ENCODE measurements at places on chromosomes 5 and 9.

DNA sequence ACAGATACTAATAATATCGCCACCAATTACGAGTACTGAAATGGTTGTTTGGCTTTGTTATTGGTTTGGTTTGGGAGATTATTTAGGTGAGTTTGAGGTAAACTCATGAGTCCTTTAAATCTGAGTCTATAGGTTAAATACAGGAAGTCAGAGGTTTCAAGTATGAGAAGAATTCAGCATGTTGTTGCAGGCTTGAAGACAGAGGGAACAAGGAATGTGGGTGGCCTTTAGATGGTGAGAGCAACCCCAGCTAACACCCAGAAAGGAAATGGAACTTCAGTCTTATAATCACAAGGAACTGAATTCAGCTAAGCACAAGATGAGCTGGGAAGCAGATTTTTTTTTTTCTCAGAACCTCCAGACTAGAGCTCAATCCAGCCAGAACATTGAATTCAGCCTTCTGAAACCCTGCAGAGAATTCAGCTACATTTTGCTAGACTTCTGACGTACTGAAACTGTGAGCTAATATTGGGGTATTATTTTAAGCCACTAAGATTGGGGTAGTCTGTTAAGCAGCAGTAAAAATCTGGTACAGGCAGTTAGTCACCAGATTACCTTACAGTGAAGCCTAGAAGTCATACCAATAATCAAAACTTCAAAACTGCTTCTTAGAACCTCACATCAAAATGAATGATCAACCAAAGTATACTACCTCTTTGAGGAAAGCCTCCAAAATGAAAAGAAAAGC lies 216.0 kb upstream of the PUM3 start:
- no peak for DNase-seq

GRCh38 chr5:170388818-170389549 lies at the start of gene KCNMB1:
Gene KCNMB1, minus strand, starts transcription at chr5:170389367. Its CDS starts 3,920 bp downstream, at chr5:170385447.
- no peak for DNase-seq

DNA sequence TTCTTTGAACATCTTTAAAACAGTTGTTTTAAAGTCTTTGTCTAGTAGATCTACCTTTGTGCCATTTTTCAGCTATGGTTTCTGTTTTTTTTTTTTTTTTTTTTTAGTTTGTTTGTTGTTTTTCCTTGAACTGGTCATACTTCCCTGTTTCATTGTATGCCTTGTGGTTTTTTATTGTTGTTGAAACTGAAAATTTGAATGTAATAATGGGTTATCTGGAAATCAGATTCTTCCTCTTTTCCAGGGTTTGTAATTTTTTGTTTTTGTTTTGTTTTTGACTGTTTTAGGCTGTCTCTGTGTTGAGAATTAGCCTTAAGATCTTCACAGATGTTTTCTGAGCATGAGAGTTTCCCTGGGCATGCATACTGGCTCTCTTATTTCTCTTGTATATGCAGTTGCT lies 269.6 kb upstream of the DAP start:
- no peak for DNase-seq

DNA sequence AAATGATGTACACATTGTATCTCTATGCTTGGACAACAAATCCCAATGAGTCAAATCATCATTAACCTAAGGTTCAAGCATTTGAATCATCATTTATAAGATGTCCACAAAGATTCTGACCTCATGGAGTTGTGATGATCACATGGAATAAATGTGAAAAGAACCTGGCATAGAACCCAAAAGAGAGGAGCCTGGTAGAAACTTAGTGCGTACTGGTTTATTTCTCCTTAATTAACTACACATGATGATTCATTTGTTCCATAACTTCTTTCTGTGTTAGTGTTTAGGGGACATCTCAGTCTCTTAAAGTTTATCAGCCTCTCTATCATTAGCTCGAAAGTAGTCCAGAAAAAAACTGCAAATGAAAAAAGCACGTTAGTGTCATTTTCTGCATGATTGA lies 411.6 kb downstream of the BRINP1 start:
- no peak for DNase-seq

DNA sequence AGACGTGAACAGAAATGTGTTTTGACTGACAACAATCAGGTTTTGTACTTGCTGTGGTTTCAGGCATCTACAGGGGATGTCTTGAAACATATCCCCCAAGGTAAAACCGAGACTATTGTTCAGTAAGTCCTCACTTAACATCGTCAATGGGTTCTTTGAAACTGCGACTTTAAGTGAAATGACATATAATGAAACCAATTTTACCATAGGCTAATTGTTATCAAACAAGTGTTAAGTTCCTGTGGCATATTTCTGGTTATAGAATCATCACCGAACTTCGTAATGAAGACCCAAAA lies 16.4 kb upstream of the OMD start:
- no peak for DNase-seq

DNA sequence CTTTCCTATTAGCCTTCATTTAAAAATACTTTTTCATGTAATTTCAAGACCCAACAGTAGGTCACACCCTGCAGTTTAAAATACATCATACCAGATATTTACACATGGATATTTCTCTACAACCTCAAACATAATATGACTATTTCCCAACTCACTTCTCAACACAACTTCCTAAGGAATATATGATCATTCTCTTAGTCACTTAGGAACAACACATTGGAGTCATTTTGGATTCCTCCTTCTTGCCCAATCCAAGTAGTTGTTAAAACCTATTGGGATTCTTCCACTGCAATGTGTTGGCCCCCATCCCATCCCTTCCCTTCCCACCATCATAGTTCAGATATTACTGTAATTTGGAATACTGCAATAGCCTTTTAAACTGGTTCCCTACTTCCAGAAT lies 145.5 kb downstream of the DCP2 start:
- DNase-seq = no peak

GRCh38 chr5:145449794-145450193 lies 385.3 kb downstream of the PRELID2 start:
- DNase-seq = no peak

GRCh38 chr9:85291266-85291665 lies 450.5 kb downstream of the AGTPBP1 start:
- no peak for DNase-seq

- no peak for DNase-seq
These were observed 34.4 kb upstream of the PIK3R1 start for GRCh38 chr5:68181039-68181599.

DNA sequence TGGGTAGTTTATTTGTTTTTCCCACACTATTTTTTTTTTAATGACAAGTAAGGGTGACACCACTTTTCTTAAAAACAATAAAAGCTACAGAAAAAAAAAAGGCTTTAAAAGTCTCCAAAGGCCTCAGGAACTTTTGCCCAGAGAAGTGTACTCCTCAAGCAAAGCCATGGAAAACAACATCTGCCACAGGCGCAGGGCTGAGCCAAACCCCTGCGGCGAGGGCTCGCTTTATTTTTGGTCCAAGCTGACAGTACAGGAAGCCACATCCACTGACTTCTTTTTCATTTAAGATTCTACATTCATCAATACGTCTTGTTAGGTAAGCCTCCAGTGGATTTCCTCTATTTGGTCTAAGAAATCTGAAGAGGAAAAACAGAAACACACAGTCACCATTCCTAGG lies 51.9 kb upstream of the IFNK start:
- no peak for DNase-seq

DNA sequence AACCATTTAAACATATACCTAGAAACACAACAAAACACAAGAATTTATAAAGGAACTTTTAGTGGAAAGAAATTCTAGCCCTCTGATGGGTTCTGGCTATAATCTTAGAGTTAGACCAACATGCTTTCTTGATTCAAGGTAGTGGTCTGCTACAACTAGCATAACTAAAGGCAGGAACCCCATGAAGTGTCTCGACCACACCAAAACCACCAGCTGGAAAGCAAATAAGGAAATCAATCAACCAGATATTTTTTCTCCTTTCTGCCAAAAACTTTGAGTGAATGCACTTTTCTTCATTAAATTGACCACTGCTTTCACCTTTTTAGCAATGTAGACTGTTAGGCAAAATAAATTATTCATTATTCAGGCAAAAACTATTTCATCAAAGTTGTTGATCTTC lies 346.4 kb downstream of the EBF1 start:
- no peak for DNase-seq

GRCh38 chr5:36658038-36658756 lies 51.8 kb downstream of the SLC1A3 start:
- DNase-seq = no peak

DNA sequence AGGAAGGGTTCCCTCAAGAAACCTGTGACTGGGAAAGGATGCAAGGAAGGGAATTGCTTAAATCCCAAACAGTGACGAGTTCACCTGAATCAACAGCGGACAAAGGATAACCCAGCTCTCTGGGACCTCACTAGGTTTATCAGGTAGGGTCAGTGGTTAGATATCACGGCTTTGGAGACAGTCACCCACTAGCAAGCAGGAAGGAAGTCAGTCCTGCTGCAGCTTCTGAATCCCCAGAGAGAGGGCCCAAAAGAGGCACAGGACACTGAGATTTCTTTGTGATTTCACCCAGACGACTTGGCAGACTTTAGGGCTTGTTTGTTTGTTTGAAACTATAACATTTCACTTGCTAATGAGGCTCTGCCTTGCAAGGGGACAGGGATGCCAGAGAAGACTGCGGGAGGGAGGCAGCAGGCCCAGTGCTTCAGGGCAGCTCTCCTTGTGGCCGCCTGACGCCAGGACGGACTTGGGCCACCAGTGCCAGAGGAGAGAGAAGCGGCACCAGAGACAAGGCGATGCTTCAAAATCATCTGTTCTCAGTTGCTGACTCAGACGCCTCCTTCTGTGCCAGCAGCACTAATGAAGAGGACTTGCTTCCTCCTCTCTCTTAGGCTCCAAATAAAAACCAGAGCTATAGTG lies 275.6 kb upstream of the SLC30A5 start:
- no peak for DNase-seq

DNA sequence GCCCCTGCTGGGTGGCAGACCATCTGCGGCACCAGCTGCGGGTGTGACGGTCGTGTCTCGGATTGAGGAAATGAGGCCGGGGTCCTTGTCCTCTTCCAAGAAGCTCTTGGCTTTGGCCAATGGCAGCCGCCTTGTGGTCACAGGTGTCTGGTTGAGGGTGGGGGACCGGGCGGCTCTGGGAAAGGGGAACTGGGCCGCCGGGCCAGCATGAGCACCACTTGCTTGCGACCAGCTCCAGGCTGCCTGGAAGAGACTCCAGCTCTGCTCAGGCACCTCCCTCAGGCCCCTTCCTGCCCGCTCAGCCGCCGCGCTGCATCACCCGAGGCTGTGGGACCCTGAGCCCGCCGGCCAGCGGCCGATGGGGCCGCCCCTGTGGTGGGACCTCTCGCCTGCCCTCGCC lies 59.7 kb downstream of the RXRA start:
- DNase-seq = no peak

DNA sequence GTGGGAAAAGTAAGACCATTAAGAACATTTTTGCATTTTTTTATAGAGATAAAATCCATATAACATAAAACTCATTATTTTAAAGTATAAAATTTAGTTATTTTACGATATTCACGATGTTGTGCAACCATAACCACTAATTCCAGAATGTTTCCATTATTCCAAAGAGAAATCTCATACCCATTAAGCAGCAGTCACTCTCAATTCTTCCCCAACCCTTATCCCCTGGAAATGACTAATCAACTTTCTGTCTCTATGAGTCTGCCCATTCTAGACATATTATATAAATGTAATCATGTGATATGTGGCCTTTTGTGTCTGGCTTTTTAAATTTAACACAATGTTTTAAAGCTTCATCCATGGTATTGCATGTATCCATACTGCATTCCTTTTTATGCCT lies 115.6 kb upstream of the ADAMTSL1 start:
- no peak for DNase-seq

GRCh38 chr5:132677191-132677590 lies 3.4 kb downstream of the IL4 start:
- DNase-seq = no peak

- no peak for DNase-seq
These were observed 215.9 kb upstream of the DMRT1 start for GRCh38 chr9:625613-626012.

GRCh38 chr9:125690679-125691078 lies 16.3 kb downstream of the MAPKAP1 start:
- DNase-seq = no peak

DNA sequence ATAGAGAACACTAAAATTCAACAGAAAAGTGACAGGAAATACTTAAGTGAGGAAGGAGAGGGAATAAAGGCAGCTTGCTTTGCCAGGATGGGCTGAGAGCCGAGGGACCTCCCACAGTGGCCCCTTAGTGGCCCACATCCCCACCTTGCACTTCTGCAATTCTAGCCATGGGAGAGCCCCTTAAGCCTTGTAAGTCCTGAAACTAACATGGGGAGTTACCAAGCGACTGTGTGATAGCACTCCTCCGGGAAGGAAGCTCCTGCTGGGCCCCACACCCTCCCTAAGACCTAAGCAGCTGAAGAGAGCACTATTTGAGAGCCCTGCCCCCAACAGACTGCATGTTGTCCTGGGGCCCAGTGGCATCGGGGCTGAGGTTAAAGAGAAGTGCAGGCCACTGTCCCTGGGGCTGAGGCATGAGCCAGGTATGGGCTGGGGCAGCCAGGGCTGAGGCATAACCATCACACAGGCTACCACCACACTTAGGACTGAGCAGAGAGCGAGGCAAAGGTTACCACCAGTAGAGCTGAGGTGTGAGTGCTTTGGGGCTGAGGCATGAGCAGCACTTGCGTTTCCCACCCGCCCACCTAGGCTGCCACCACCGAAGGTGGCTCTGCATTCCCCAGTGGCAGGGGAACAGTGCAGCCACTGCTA lies 301.8 kb upstream of the TRPC7 start:
- DNase-seq = no peak

GRCh38 chr9:34493972-34494535 lies 28.7 kb downstream of the ENHO start:
- no peak for DNase-seq

DNA sequence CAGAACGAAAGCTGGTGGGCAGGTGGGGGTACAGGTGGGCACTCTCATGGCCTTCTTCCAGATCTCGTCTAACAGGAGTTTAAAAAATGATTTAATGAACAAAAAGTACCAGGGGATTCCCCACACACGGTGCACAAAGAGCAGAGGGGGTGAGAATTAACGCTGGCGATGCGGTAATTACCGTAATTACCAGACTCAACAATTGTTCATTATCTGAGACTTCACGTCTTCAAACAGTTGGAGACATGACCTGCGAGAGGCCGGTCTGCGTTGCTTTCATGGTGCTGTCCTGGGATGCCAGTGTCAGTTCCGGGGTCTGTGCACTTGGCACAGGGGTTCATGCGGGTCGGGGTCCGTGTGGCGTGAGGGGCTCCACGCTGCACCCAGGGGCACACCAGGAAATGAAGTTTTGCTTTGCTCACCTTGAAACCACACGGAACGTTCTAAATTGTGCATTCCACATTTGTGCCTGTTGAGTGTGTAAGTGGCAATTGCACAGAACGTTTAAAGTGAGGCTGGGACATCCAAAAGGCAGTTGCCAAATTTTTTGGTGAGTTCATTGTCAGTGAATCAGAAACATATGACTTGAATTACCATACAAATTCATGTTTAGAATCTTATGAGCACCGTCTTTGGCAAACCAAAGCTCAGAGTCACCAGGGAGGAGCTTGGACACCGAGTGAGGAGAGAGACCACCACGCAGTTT lies 256.4 kb upstream of the IRX1 start:
- no peak for DNase-seq

Measured in activated CD8-positive, alpha-beta memory T cell treated with anti-CD3 and anti-CD28 coated beads for 1 hour (primary cell).